ENCODE measurements at places on chromosomes 12 and 14. TPM values are rescaled to one million over a fixed set of nuclear protein-coding genes. Genes with fewer than 3 reads are reported as not detected.

The MIP gene
- total RNA-seq = not detected

The NELL2 gene
- 30.0 TPM for total RNA-seq

The PPP2R5C gene
- 139 TPM for total RNA-seq

The TMTC1 gene
- total RNA-seq = 16.6 TPM

The AP4S1 gene
- total RNA-seq = 19.5 TPM

The IFNG gene
- not detected for total RNA-seq

- peaks cover 14% of the 10 kb centered on the region for H3K36me3 ChIP-seq
- no peak for DNase-seq
- H3K27ac ChIP-seq = no peak overlapping the region
Measured at GRCh38 chr12:71878208-71878607, 38.6 kb downstream of the TBC1D15 start.

GRCh38 chr14:63436286-63437098, 106.7 kb downstream of the PPP2R5E start:
- H3K27ac ChIP-seq = peak overlapping the region; percentile 83
- peaks cover 66% of the 10 kb centered on the region for H3K4me1 ChIP-seq
- no peak for DNase-seq
- no peak overlapping the region for H3K4me3 ChIP-seq
- no peaks in the 10 kb centered on the region for H3K27me3 ChIP-seq

- no peaks in the 10 kb centered on the region for H3K36me3 ChIP-seq
- no peak overlapping the region for H3K27ac ChIP-seq
- no peak overlapping the region for H3K4me3 ChIP-seq
- no peaks in the 10 kb centered on the region for H3K27me3 ChIP-seq
- H3K4me1 ChIP-seq = no peaks in the 10 kb centered on the region
Measured at GRCh38 chr14:92463141-92463540, 50.4 kb upstream of the RIN3 start.

DNA sequence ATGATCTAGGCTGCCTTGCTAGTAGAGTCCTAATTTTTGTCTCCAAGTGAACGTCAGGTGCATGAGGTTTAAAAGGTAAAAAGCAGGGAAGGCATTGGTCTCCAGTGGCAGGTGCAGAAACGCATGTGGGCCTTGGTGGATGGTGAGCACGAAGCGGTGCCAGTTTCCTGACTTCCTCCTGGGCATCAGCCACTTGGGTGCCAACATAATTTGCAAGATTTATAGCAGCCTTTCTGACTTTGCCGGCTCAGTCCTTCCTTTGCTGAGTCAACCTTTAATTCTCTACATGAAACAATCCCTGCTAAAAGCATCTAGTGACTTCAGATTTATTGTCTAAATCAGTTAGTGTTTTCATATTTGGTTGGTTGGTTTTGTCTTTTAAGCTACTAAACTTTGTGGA, 355.7 kb upstream of the TMEM132C start:
- H3K4me1 ChIP-seq = no peaks in the 10 kb centered on the region
- H3K4me3 ChIP-seq = no peak overlapping the region
- no peaks in the 10 kb centered on the region for H3K36me3 ChIP-seq
- no peaks in the 10 kb centered on the region for H3K27me3 ChIP-seq
- DNase-seq = no peak

DNA sequence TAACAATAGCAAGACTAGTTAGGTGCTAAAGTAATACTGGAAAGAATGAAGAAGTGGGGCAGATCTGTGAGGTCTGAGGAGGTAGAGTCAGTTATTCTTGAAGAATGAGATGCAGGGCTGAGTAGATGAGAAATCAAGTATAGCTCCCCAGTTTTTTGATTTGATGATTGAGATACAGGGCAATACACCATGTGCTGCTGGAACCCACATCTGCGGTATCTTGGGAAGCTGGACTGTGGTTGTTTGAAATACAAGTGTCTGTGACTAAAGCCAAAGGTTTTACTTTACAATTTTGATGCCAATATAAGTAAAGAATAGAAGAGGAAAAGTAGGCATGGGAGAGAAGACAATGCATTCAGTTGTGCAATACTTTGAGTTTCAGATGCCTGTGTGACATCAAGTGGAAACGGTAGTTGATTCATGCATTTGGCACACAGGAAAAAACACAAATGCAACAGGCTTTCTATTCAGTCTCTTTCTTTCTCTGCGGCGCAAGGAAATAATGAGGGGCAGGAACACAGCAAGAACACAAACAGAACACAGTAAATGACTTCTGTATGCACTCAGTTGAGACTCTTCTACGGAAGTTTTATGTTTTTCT, 190.2 kb upstream of the SLC38A2 start:
- DNase-seq = peak; percentile 8
- peaks cover 11% of the 10 kb centered on the region for H3K4me1 ChIP-seq
- no peaks in the 10 kb centered on the region for H3K36me3 ChIP-seq
- H3K27me3 ChIP-seq = no peaks in the 10 kb centered on the region
- no peak overlapping the region for H3K4me3 ChIP-seq

DNA sequence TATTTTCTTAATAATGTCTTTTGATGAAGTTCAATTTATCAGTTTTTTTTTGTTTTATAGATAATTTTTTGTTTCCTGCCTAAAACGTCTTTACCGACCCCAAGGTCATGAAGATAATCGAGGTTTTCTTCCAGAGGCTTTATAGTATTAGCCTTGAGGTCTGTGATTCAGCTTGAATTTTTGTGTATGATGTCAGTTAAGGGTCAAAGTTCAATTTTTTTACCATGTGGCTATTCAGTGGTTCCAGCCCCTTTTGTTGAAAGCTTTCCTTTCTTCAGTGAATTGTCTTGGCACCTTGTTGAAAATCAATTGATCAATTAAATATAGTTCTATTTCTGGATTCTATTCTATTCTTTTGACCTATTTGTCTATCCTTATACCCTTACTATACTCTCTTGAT, 3.2 kb upstream of the MGST1 start:
- no peaks in the 10 kb centered on the region for H3K27me3 ChIP-seq
- DNase-seq = no peak
- H3K4me3 ChIP-seq = no peak overlapping the region
- no peaks in the 10 kb centered on the region for H3K4me1 ChIP-seq
- H3K36me3 ChIP-seq = no peaks in the 10 kb centered on the region

- H3K4me1 ChIP-seq = peaks cover 17% of the 10 kb centered on the region
- no peak for DNase-seq
- peaks cover 20% of the 10 kb centered on the region for H3K36me3 ChIP-seq
- peak overlapping the region; percentile 99 for H3K27ac ChIP-seq
- no peaks in the 10 kb centered on the region for H3K27me3 ChIP-seq
Measured at GRCh38 chr12:114679942-114680341, 4.0 kb downstream of the TBX3 start.
